Islet precursor cell (in vitro differentiated cells): ENCODE measurements at places on chromosomes 2 and 18.

- DNase-seq, result no peak
Observed at GRCh38 chr2:128510701-128511397, 192.2 kb upstream of the HS6ST1 start.

DNA sequence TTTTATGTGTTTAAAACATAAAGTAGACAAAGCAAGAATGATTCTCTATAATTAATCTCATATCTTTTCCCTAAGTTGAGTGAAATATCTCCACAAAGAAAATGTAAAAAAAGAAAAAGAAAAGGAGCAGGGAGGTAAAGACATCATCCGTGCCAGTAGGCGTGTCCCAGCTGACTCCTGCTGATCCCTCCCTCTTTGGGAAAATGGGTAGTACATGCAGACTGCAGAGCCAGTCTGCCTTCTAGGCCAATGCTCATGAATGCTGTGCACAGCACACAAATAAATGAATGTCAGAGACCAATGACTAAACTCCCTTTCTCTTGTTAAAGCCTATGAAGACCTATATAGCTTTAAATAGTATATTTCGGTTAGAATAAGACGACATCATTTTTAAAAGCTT lies 64.7 kb downstream of the RAPH1 start:
- no peak for DNase-seq

GRCh38 chr2:158464426-158465281 lies 7.9 kb downstream of the PKP4 start:
- DNase-seq, result no peak

- no peak for DNase-seq
Observed at GRCh38 chr2:69099541-69099940, 86.6 kb downstream of the ANTXR1 start.

GRCh38 chr18:10245846-10246175 lies 208.6 kb upstream of the APCDD1 start:
- DNase-seq, result no peak

DNA sequence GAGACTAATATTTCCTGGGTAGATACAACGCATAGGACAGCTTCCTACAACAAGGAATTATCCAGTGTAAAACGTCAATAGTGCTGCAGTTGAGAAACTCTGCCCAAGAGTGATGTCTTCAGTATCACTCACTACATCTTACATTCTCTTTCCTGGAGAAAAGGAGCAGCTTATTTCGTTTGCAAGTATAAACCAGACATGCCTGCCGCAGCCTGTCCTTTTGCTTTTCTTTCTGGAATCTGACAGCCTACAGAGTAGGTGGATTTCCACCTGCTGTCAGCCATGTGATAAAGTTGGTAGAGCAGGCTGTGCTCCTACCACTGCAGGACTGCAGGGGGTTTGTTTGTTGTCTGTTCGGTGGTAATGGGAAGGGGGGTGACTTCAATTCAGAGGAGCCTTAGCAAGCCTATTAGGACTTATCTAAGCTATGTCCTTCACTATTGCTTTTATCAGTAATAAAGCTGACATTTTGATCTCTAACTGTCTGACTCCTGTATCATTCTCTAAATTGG lies 439.1 kb downstream of the GRB14 start:
- no peak for DNase-seq

DNA sequence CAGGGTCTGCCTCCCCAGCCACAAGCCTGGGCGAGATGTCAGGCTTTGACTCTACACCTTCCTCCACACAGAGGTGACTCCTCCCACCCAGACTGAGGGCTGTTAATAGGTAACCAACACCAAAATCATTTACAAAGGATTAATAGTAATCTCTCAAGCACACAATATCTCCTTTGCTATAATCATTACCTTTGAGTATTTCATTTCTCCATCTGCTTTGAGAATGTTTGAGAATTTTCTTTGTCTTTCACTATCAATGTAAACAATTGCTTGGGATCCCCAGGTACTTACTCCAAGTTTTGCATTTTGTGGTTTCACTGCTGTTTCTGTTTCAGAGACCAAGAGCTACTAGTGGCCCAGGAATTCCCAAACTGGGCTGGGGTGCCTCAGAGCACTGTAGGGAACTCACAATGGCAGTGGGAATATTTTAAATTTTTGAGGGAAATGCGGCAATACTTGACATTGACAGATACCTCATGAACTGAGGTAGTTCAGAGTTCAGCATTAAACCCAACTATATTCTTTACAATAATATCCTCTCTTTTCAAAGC lies 166.4 kb upstream of the MGAT5 start:
- peak; percentile 35 for DNase-seq

GRCh38 chr2:197191177-197191939 lies 119.2 kb downstream of the ANKRD44 start:
- DNase-seq, result no peak

GRCh38 chr2:98569915-98570314 lies 38.4 kb downstream of the COA5 start:
- DNase-seq, result no peak

DNA sequence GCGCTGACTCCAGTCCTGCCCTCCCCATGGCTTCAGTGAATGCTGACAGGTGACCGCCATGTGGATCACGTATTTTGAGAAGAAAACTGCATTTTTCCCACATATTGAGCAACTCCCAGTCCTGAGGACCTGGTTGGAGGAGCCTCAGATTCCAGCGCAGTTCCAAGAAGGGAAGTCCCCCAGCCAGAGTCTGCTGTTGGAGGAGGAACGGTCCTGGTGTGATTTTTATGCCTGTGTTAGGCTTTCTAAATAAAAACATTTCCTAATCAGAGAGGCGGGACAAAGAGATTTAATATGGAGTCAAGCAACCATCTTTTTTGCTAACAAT lies 32.3 kb upstream of the COL6A3 start:
- no peak for DNase-seq

GRCh38 chr2:214410128-214410775 lies 602 bp upstream of the VWC2L start:
- no peak for DNase-seq

GRCh38 chr18:78728784-78729467 lies 250.7 kb upstream of the SALL3 start:
- peak; percentile 43 for DNase-seq

- DNase-seq, result peak; percentile 44
Observed at GRCh38 chr2:109446278-109447131, 167.3 kb downstream of the SEPTIN10 start.
